Naive thymus-derived CD4-positive, alpha-beta T cell (primary cell): ENCODE measurements at places on chromosomes 3 and 15.
A peak's percentile ranks its signal among the peaks of the same experiment; 100 is the strongest.

GRCh38 chr3:168052515-168052914 is 43.2 kb downstream of the GOLIM4 start:
- DNase-seq, result no peak

- DNase-seq, result no peak
Measured at GRCh38 chr3:31371484-31372177, 161.1 kb upstream of the STT3B start.

DNA sequence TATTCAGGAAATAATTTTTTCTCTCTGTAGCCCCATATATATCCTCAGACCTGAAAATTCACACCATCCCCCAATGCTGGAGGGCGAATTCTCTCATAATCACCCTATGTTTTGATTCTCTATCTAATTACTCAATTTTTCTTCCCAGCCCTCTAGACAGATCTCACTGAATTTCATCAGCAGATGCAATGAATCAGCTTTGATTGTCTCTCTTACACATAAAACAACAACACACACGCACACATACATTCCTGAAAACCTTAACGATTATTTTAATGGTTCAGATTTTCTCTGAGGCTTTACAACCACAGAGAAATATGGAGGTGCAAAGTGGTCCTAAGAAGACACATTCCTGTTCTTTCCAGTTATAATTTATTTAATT is 11.1 kb downstream of the RBMS3 start:
- DNase-seq, result no peak

DNA sequence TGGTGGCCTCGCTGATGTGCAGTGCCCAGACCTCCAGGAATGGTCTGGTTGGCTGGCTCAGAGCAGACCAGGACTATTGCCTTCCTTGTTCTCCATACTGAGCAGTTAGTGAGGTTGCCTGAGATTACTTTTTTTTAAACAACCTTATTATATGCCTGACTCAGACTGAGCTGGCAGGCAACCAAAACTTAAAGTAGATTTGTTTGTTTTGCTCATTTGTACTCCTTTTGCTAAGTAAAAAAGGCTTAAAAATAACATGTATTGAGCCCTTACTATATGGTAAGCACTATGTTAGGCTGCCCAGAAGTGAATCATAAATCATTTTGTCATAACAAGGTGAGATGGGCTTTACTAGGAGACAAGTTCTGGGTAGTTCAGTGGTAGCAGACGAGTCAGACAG is 92.4 kb downstream of the GHSR start:
- DNase-seq, result no peak

DNA sequence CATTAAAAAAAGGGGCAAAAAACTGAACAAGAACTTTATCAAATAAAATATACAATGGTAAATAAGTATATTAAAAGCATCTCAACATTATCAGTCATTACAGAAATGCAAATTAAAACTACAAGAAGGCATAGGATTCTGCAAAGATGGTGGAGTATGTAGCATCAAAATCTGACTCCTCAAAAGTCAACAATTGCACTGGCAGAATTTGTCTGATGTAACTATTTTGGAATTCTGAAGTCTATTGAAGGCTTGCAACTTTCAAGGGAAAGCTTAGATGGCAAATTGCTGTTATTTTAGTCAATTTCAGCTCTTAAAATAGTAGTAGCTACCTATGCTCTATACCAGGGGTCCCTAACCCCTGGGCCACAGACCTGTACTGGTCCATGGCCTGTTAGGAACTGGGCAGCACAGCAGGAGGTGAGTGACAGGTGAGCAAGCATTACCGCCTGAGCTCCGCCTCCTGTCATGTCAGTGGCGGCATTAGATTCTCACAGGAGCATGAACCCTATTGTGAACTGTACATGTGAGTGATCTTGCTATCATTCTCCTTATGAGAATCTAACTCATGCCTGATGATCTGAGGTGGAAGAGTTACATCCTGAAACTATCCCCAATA is 107.6 kb downstream of the TGFBR2 start:
- no peak for DNase-seq

DNA sequence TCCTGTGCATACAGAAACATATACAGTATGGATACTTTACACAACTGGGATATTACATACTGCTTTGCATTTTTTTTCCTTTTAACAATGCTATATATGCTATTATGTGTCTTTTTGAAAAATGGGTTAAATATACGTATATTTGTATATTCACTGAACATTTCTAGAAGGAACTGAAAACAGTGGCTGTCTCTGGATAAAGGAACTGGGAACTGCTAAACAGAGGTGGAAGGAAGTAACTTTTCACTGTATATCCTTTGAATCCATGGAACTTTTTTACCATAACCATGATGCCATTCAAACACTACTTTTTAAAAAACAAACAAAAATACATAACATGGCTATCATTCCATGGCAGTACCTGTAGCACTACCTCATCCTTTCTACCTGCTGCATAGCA is 1.8 kb downstream of the MTFMT start:
- DNase-seq, result no peak

- no peak for DNase-seq
Measured at GRCh38 chr3:169028716-169029115, 634.8 kb downstream of the MECOM start.

- no peak for DNase-seq
Measured at GRCh38 chr3:152197937-152198336, 70.8 kb upstream of the MBNL1 start.

DNA sequence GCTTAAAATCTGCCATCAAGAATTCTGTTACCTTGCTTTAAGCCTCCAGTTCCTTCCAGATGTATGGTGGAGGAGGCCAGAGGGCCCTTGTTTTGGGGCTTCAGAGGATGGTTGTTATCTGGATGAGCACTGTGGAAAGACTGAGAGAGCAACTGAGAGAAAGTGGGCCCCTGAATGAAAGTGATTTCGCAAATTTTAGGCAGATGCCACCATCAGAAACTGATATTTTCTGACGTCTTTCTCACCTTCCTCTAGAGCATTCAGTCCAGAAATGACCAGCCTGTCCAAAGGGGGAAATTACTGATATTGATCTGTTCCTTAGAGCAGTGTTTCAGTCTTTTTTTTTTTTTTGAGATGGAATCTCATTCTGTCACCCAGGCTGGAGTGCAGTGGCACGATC is 13.4 kb downstream of the B3GNT5 start:
- no peak for DNase-seq

DNA sequence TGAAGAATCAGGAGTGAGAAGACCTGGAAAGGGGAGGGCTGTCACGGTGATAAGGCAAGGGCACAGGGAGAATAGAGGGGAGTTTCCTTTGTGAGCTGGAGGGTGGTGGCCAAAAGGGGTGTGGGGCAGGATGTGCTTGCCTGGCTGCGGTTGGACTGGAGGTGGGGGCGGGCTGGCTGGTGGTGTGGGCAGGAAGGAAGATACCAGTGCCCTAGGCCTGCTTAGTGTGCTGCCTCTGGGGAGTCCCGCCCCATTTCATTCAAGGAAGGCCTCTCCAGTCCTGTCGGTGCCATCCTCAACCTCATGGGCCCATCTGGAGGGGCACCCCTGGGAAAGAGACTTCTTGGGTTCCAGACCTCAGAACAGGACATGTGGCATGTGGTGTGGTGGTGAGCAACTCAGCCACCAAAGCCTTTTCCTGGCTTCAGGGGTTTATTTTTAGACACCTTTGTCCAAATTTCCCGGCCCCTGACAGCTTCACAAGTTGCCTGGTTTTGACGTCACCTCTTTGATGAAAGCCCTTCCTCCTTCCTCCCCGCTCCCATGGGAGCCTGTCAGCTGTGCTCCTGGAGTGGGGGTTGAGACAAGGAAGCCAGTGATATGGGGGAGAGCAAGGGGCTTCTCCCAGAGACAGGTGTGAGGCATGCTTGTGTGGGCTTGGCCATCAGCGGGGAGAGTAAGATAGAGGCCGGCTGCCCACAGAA is 15.6 kb downstream of the TEX264 start:
- peak; percentile 76 for DNase-seq

GRCh38 chr3:195119461-195120266 is 151.3 kb downstream of the XXYLT1 start:
- no peak for DNase-seq

- DNase-seq, result no peak
Measured at GRCh38 chr3:107630779-107631178, 108.0 kb downstream of the BBX start.

DNA sequence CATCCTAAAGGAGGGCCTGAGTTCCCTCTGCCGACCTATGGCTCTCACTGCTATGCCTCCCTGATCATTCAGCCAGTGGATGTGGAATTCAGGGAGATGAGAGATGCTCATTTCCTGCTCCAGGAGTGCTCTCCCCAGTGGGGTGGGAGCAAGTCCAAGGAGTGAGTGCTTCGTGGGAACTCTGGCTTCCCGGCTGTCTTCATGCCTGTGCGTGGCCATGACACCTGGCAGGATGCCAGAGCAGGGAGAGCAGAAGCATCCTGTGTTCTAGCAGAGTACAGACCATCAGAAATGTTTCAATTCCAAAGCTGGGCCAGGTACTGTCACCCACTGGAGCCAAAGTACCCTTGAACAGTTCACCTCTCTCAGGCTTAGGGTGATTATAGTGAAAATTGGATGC is 45.1 kb downstream of the APH1B start:
- DNase-seq, result no peak

DNA sequence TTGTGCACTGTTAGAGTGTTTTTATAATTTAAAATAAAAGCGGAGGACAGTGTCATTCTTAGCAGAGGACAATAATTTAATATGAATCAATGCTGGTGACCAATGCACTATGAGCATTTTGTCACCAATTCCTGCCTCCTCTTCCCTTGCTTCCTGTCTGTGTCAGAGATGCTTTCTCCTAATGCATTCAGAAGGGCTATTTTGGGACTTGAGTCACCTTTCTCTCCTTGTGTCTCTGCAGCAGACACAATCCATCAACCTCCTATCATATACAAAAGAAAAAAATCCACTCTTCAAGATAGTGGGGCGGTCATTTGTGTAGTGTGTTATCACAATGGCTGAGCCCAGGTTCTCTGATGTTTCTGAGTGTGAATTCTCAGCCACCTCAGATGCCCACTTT is 191.9 kb upstream of the VEPH1 start:
- no peak for DNase-seq

- no peak for DNase-seq
Measured at GRCh38 chr3:156492801-156493261, 62.1 kb downstream of the SSR3 start.

- no peak for DNase-seq
Measured at GRCh38 chr15:86203462-86203861, 123.8 kb downstream of the AGBL1 start.

DNA sequence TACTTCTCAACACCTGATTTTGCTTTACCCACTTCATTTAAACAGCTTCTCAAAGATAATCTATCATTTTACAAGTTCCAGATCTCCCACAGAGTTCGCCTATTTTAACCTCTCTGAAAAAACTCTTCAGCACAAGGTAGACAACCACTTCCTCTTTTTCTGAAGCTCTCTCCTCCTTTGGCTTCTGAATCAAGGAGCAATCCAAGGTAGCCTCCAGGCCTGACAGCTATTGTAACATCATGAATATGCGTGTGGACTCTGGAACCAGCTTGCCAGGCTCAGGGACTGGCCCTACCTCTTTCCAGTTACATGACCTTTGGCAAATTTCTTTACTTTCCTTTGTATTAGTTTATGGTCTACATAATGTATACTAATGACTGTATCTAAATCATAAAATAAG is 405.9 kb upstream of the ZNF385D start:
- no peak for DNase-seq

DNA sequence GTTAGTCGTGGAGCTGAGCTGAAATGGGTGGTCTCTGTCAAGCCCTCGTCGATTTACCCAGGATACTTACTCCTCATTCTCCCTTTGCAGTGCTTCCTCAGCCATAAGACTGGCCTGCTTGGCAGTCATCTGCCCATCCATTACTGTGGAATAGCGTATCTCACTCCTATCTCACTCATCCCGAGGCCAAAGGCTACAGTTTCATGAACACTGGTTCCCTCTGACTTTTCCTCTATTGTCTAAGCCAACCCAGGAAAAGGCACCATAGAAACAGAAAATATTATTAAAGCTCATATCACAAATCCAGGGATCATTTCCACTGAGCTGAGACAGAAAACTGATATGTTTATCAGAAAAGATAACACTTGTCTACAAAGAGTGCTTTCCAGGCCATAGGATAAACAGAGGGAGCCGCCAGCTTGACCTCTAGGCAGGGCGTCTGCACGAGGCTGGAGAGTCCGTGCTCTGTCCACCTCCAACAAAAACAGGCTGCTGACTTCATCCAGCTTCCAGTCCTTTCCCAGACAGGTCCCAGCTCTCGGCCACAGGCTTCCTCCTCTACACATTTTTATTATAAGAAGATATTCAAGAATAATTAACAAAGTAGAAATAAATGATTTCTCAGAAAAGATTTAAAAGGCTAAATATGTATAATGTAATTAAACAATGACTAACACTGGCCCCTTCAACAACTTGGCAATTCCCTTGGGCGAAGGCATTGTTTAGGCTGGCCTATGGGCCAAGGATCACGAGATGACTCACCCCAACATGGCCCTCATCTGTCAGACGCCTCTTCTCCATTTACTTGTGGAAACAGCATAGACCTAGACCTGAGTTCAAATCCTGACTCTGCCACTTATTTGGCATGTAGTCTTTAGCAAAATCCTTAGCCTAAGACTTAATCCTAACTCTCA is 27.4 kb upstream of the BOC start:
- no peak for DNase-seq

DNA sequence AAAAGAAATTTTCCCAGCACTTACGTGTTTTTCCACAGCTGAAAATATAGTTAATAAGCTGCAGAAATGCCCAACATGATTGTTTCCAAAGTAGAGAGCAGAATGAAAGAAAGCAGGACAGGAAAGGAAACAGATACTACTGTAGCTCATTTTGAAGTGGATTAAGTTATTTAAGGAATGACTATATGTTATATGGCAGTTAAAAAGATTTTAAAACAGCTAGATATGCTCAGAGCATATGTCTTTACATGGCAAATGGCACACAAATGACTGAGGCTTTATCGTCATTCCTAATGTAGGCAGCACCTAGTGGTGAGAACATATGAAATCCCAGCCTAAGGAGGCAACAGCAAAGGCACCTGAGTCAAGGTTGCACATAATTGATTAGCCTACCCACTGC is 106.6 kb upstream of the SEMA6D start:
- DNase-seq, result no peak

DNA sequence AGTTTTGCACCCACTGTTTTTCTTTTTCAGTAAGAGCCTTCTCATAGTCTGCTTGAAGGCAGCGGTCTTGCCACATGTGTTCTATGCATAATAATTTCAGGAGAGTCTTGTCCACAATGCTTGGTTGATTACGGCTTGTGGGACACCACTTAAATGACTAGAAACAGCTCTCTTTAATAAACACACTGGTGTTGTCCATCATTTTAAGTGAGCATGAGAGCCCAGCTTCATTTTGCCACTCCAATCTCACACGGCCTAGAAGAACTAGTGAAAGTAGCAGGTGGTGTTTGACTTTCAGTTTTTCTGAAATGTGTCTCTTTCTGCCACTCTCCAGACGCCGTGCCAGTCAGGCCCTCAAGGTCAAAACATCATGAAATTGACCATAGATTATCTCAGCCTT is 292.1 kb downstream of the LPP start:
- no peak for DNase-seq

GRCh38 chr3:15458212-15458780 is 30.9 kb downstream of the EAF1 start:
- no peak for DNase-seq

GRCh38 chr3:56792193-56792592 is 9.6 kb downstream of the ARHGEF3 start:
- DNase-seq, result no peak

- no peak for DNase-seq
Measured at GRCh38 chr3:171777596-171777995, 32.7 kb downstream of the PLD1 start.
